ENCODE measurements at places on chromosomes 7 and 10.
A peak's percentile ranks its signal among the peaks of the same experiment; 100 is the strongest.

GRCh38 chr7:111212857-111213523 lies 122.1 kb downstream of the LRRN3 start:
- no peak for DNase-seq

GRCh38 chr7:124349443-124349842 lies 316.6 kb upstream of the TMEM229A start:
- no peak for DNase-seq

GRCh38 chr10:45180946-45181875 lies 134.2 kb downstream of the OR13A1 start:
- no peak for DNase-seq

DNA sequence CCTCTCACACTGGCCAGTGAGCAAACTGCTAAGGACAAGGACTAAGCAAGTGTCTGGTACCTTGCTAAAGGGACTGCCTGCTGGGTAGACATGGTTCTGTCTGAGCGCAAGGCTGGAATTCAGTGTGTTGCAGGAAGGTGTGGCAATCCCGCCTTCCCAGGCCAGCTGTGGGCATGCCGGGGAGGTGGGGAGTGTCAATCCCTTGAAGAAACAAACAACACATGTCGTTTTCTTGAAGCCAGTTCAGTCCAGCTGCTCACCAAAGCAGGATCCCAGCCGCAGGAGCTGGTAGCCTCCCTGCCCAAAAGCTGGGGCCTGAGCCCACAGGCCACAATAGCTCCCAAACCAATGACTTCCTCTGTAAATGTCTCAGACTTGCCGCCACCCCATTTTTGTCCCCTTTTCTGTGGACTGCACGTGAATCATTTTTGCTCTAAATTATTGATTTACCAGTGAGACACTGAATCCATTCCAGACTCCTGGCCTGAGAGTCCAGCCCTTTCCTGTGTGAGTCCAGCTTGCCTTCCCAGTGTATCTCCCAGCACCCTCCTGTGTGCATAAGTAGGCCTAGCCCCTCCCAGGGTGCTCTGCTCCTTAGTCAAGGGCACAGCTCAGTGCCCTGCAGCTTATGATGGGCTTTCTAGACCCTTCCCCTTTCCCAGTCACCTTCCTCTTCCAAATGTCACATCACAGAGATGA lies 166.8 kb downstream of the RGS10 start:
- DNase-seq, result no peak

DNA sequence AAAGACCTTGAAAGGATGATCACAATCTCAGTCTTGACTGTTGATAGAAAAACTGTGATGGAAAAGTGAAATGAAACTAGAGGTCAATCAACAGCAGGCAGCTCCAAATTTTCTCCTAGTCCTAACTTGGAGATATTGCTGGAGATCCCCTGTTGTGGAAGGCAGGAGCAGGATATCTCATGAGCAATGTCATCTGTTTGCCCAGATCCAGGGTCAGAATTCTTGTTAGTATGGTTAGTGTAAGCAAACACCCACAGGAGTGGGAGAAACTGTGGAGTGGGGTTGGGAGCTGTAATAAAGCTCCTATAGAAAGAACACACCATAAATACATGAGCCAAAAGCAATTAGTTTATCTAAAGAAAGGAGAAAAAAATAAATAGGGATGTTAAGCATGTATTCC lies 169.0 kb downstream of the AKR1D1 start:
- no peak for DNase-seq

DNA sequence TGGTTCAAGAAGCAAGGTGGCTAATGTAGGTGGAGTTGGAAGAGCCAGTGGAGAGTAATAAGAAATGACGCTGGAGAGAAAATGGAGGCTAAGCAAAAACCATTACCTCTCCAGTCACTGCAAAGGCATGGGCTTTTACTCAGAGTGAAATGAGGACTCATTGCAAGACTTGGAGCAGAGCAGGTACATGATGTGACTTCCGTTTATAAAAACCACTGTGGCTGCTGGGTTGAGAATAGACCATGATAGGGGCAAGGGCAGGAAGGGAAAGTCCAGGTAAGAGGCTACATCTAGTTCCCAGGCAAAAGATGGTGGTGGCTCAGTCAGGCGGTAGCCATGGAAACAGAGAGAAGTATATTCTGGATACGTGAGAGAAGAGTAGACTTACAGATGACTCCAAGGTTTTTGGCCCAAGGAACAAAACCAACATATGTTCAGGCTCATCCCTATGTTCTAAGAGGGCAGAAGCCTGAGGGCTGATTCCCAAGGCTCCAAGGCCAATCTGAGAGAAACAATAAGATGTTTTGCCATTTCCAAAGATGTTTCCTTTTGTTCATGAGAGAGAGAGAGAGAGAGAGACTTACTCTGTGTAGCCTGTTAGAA lies 21.5 kb upstream of the PDE1C start:
- DNase-seq, result no peak

DNA sequence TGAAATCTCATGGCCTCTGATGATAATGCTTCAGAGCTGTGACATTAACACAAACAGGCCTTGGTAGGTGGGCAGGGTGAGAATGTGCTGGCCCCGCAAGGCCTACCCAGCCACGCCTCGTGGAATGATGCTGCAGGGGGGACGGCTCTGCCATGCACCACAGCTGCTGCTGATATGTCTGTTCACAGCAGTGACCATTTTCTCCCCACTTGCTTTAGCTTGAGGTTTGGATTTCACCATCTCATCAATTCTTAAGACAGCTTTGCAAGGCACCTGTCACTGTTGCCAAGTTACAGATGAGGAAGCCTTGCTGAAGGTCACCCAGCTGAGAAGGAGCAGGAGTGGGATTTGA lies 128.3 kb downstream of the PTPN20 start:
- no peak for DNase-seq

GRCh38 chr10:124547647-124548168 lies 86.1 kb downstream of the LHPP start:
- DNase-seq, result no peak

- no peak for DNase-seq
Observed at GRCh38 chr10:22607261-22607660, 107.1 kb downstream of the PIP4K2A start.

DNA sequence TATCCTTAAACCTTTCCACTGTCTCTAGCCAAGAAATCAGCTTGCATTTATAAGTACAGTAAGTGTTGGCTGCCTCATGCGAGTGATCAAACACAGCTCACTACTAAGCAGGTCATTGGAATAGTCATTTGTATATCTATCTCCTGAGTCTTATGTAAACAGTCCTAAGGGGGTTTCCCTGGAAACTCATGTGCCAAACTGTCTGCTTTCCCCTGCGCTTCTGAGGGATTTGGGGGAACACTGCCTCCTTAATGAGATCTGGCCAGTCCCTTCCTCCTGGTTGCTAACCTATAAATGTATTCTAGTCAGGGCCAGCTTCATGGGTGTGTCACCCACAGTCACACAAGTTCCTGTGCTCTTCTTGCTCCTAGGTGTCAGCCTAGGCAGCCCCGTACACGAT lies 133.1 kb downstream of the CD36 start:
- DNase-seq, result no peak

DNA sequence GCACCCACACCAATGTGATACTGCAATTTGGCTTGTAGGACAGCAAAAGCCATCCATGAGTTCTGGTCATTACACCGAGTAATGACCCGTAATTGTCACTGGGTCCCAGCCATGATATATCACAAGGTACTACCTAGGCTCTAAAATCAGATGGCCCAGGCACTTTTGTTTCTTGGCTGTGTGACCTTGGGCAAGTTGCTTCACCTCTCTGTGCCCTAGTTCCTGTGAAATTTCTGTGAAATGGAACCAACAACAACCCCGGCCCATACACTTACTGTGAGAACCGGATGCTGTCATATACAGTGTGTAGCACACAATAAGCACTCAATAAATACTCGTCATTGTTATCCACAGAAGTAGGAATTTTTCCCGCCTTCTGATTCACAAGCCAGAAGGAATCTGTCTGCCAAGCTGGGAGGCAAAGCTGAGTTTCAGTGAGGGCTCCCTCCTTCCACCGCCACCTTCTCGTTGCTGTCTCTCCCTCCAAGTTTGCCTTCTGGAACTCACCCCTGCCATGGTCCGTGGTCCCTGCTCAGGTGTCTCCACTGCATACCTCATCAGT lies 6.4 kb upstream of the CYTH3 start:
- DNase-seq, result no peak

GRCh38 chr10:112838784-112839481 lies 111.1 kb upstream of the TCF7L2 start:
- DNase-seq, result no peak

DNA sequence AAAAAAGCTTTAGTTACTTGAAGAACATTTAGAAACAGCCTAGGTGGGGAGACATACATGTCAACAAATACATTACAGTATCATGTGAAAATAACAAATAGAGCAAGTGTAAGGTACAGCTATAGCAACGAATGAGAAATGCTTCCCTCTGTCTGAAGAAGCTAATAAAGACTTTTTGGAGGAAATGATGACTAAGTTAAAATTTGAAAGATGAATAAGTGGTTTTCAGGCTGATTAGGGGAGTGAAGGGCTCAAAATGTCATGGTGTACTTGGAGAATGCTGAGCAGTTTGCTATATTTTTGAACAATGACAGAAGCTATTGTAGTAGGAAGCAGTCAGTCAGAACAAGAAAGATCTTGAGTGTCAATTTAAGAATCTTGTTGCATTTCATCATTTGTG lies 2.8 kb upstream of the ARMC3 start:
- DNase-seq, result no peak

DNA sequence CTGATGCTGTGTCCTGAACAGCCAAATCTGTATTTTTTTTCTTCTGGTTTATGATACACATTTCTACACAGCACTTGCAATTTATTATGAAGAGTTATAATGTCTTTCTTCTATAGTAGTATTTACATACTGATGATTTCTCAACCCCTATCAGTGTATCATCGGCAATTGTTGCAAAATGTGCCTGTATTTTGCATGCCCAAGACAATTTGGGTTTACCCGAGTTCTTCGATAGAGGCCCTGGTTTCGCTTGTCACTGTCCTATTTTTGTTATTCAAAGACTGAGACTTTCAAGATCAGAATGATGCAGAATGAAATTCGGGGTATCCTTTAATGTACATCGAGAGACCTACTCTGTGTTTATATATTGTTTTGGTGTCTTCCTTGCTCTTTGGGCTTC lies 184.5 kb upstream of the PRSS58 start:
- no peak for DNase-seq

GRCh38 chr10:28160866-28161405 lies 141.9 kb downstream of the MPP7 start:
- no peak for DNase-seq

DNA sequence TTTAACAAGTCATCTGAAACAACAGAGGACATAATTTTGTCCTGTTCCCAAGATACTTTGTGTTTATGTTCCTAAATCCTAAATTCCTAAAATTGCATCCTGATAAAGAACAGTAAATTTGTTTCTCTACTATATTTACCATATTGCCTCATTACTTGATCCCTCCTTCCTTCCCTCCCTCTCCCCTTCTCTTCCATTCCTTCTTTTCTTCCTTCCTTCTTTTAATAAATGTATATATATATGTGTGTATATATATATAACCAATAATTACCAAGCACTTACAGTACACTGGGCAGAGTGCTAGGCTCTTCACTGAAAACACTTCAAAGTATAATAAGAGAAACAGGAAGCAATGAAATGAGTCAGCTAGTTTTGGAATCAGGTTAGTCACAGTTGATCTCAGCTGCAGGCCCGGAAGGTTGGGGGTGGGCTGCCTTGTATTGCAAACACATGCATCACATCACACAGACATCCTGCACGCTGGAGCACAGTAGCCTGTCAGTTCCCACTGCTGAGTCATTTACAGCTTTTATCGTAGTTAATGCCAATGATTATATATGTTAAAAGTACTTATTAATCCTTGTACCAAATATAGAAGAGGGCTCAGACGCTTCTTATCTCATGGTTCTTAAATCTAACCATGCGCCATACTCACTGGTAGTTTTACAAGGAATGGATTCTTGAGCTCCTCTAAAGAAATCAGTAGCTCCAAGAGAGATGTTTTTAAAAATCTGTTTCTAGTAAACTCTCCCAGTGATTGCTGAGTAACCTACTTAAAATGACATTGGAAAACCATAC lies 551.7 kb downstream of the GRM8 start:
- peak; percentile 33 for DNase-seq

GRCh38 chr10:3526727-3527501 lies 258.1 kb downstream of the KLF6 start:
- DNase-seq, result no peak

- no peak for DNase-seq
Observed at GRCh38 chr10:85362401-85362800, 1004.2 kb downstream of the GRID1 start.

- DNase-seq, result no peak
Observed at GRCh38 chr10:17286562-17287550, 58.8 kb downstream of the VIM start.

- DNase-seq, result no peak
Observed at GRCh38 chr7:146131701-146132100, 15.1 kb downstream of the CNTNAP2 start.

- DNase-seq, result no peak
Observed at GRCh38 chr7:156021471-156021870, 209.2 kb upstream of the SHH start.
